Heart left ventricle (tissue), 16 donors: ENCODE measurements at places on chromosomes 2 and 18. TPM values are rescaled to one million over a fixed set of nuclear protein-coding genes. Genes with fewer than 3 reads are reported as not detected.
A peak's percentile ranks its signal among the peaks of the same experiment; 100 is the strongest.

Gene RGPD4
- polyA plus RNA-seq = not detected

DNA sequence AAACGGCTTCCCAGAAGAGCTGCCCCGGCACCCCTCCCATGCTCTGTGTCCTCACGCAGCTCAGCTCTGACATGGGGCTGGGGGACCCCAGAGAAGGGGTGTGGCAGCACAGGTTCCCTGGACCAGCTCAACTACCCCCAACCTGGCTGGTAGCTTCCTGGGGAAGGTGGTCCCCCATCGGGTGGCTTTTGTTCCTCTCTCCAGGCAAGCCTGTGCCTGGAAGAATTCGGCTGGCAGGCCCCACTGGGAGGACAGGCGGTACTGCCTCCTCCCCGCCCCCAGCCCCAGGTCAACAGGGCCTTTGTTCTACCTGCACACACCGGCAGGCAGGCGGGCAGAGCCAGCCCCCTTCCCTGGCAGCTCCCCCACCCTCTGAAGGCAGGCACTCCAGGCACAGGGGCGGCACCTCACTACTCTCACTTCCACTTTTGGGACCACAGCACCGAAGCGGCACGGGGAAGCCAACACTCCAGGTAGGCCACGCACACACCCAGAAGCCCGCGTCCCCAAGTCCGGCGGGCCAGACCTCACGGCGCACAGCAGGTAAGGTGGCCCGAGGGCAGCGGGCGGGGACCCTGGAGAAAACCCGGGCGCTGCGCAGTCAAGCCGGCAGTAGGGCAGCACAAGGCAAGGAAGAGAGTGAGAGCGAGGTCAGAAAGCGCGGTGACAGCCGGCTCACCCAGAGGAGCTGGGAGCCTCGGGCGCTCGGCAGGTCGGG lies 1.3 kb downstream of the HS6ST1 start:
- DNase-seq = no peak

DNA sequence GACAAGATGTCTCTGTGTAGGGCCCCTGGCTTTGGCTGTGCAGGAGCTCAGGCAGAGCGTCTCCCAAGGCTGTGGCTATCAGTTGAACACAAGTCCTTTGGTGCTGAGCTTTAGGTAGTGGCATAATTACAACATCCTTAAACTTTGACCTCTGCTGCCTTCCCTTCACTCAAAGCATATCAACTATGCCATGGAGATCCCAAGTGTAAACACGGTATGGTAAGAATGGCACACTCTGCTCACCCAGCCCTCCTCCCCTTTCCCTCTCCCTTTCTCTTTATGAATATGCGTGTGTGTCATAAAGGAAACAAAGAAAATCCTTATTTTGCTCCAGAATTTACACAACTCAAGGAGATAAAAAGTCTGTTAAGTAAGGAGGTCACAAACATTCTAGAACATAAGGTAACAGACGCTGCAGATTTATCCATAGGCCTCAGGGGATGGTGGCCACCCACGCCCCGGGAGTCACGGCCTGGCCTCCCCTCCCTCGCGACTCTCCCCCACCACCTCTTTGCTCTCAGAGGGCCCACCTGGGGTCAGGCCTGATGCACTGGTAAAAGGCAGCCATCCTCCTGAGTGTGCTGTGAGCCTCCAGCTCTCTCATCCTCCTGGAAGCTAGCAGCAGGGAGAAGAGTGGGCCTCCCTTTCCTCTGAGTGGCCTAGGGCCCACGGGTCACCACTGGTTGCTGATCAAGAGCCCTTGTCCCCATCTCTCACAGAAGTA lies 67.3 kb downstream of the CRACDL start:
- DNase-seq = no peak

Gene PAIP2B
- polyA plus RNA-seq = 11.9 TPM

- DNase-seq = no peak
These were observed 273.3 kb downstream of the CD226 start for GRCh38 chr18:69674292-69674877.

Gene LAMA1
- polyA plus RNA-seq = 0.46 TPM

GRCh38 chr2:70087702-70088597 lies 673 bp downstream of the PCBP1 start:
- DNase-seq = peak; percentile 61

GRCh38 chr2:238166391-238167343 lies 7.9 kb downstream of the ERFE start:
- no peak for DNase-seq

GRCh38 chr2:230691005-230691647 lies 21.5 kb upstream of the CAB39 start:
- DNase-seq = no peak

DNA sequence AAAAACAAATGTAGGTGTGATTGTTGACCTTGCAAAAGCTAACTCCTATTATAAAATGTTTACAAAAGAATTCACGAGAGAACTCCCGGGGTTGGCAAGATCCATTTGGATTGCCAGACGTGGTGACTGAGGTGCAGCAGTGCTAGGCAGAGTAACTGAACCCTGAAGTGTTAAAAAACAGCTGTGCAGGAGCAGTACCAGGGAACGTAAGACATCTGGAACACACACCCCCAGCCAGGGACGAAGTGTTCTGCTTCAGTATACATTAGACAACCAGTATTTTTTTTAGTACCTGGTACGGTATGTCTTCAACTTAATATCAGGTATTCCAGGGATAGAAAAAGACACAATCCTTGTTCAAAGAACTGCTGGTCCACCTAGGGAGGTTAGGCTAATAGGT lies 272.1 kb upstream of the EPAS1 start:
- no peak for DNase-seq

Gene LCT
- polyA plus RNA-seq = not detected

- DNase-seq = no peak
These were observed 17.4 kb upstream of the SCG2 start for GRCh38 chr2:223619486-223620129.

- DNase-seq = no peak
These were observed 27.2 kb upstream of the KCNF1 start for GRCh38 chr2:10884574-10884975.

Gene DCC
- not detected for polyA plus RNA-seq

GRCh38 chr2:61995515-61995914 lies 90.0 kb downstream of the COMMD1 start:
- DNase-seq = no peak

DNA sequence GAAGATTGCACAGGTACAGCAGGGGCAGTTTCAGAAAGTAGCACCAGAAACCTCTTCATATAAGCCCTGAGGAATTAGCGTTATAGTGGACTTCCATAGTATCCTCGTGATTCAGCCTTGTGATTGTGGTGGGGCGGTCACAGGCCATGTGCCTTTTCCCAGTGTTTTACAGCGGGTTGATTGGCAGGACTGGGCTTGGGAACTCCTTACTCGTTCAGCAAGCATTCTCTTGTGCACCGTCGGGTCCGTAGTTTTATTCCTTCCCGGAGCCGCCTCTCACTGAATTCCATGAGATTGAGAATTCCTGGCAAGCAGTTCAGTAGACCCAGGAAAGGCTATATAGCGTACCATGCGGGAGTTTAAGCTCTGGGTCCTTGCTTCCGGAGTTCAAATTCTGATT lies 5.2 kb downstream of the COPS8 start:
- DNase-seq = no peak

Gene PLA2R1
- polyA plus RNA-seq = 0.69 TPM

DNA sequence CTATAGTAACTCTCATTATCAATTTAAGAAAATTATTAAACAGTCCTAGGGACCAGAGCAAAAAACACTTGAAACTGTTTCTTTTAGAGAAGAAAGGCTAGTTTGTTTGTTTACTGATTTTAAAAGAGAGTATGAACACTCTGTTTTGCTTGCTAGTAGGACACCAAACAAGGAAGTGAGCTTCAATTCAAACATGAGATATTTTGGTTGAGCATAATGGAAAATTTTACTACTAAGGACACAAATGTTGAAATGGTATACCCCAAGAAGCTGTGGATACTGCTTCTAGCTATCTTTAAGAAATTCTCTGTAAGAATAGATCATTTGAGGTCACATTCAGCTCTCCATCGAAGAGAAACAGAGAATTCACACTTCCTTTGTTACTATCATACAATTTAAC lies 216.3 kb upstream of the SMAD7 start:
- no peak for DNase-seq

DNA sequence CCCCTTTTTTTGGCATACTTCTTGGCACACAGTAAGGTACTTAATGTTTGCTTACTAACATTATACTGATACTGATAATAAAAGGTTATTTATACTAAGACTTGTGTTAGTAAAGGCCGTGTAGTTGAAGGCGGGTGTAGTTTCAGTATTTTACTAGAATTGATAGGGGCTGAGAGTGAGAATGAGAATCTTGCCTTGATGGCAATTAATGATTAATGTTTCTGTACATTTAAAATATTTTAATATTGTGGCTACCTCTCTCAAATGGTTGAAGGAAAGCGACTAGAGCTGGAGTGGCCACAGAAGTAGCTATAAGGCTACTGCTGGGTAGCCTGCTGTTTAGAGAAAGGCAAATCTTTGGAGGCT lies 29.3 kb downstream of the PELI1 start:
- no peak for DNase-seq

Gene INO80D
- 2.9 TPM for polyA plus RNA-seq

- DNase-seq = no peak
These were observed 88.4 kb downstream of the NYAP2 start for GRCh38 chr2:225487878-225488416.

GRCh38 chr2:228599297-228599696 lies 417.8 kb upstream of the SPHKAP start:
- no peak for DNase-seq

DNA sequence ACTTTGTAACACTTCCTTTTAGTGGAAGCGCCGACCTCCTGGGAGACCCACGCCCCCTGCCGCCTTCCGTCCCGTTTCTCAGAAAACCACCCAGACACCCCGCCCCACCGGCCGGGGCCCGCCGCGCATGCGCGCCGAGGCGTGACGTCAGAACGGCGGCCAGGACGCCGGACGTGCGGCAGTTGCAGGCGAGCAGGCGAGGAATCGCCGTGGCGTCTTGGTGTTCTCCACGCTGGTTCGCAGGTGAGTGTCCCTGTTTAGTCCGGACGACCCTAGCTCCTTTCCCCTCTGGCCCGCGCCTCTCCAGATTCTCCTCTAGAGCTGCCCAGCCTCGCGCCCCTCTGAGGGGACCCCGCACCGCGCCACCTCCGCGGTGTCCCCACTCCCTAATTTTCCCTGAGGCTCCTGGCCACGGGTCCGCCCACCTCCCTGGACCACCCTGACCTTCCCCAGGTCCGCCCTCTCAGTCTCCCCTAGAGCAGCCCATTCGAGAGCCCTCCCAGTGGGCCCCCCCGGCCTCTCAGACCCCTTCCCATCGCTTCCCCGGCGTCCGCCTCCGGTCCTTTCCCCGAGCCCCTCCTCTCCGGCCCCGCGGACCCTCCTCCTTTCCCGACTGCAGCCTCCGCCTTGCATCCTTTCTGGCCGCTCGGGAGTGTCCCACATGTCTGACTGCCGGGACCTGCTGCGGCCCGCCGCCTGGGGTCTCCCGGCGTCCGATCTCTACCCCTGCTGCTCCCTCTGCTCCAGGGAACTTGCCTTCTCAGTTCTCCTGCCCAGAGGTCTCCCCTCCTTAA lies at the start of gene PLEKHB2:
Gene PLEKHB2, plus strand, starts transcription at position 181 of the 794 bp plus-strand sequence. CDS start 15,606 bp downstream, outside the sequence.
- peak; percentile 97 for DNase-seq

- DNase-seq = no peak
These were observed 342.7 kb downstream of the RND3 start for GRCh38 chr2:150144546-150145298.

DNA sequence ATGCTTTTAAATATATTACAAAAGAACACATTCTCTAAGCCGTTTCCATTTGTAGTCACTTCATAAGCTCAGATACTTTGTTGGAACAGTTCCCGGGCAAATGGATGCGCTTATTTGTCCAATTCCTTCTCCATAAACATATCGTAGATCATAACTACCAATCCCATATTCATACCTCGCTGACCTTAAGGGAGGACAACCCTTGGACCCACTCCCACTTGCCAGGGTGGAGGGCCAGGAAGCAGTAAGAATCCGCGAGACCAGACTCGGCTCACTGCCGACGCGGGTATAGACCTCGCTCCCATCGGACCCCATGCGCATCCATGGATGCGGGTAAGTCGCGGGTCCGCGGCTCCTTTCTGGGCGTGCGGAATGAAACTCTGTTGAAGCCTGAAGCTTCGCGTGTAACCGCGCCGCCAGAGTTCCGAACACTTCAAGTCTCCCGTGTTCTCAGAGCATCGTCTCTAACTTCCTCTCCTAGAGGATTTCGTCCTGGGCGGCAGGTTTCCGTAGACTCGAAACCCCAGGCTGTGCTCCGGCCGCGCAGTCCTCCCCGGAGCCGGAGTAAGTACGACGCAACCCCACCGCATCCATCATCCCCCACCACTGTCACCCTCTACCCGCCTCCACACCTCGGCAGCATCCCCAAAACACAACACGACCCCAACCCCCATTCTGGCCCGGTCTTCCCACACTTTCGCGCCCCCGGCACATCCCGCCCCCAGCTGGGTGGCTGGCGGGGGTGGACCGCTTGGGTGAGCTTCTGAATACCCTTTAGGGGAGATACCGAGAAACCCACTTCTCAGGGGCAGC lies 1.1 kb downstream of the DSC3 start:
- no peak for DNase-seq

GRCh38 chr2:7022492-7023385 lies 105.5 kb downstream of the RNF144A start:
- DNase-seq = no peak

Gene ZNF396
- polyA plus RNA-seq = 0.19 TPM

GRCh38 chr18:25288340-25288938 lies 63.5 kb downstream of the ZNF521 start:
- no peak for DNase-seq

Gene LRRFIP1
- polyA plus RNA-seq = 87.6 TPM

- DNase-seq = peak; percentile 26
These were observed 93.4 kb downstream of the DOCK10 start for GRCh38 chr2:224948859-224949258.

Gene COL5A2
- polyA plus RNA-seq = 4.4 TPM

DNA sequence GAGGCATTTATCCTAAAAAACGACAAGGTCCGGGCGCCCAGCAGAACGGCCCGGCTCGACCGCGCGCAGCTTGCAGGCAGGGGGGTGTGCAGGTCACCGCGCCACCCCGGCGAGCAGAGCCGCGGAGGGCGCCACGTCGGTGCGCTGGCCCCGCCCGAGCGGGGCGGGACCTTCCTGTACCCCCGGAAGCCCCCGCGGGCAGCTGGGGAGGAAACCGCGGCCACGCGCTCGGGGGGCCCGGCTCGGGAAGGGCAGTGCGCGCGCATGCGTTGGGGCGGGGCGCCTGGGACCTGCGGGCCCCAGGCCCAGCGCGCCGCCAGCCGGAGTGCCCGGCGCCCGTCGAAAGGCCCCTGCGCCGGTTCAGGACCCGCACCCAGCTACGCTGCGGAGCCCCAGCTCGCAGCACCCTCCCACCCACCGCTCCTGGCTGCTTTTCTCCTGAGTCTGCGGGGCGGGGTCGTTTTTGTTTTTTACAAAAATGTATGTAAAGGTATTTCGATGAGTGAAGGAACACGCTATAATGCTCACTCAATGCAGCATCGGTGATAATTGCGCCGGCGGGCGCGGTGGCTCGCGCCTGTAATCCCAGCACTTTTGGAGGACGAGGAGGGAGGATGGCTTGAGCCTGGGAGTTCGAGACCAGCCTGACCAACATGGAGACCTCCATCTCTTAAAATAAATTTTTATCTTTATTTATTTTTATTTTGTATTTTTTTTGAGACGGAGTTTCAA lies 47.7 kb upstream of the POMC start:
- peak; percentile 85 for DNase-seq

- no peak for DNase-seq
These were observed 322.1 kb upstream of the MEX3C start for GRCh38 chr18:51519571-51519970.
